ENCODE measurements at places on chromosomes 12 and 14.

GRCh38 chr12:91091916-91092715 is 19.2 kb downstream of the LUM start:
- DNase-seq: no peak

- no peak for DNase-seq
Observed at GRCh38 chr12:73274976-73275375, 1002.8 kb downstream of the TRHDE start.

- DNase-seq: no peak
Observed at GRCh38 chr14:104288272-104288671, 149.9 kb downstream of the KIF26A start.

DNA sequence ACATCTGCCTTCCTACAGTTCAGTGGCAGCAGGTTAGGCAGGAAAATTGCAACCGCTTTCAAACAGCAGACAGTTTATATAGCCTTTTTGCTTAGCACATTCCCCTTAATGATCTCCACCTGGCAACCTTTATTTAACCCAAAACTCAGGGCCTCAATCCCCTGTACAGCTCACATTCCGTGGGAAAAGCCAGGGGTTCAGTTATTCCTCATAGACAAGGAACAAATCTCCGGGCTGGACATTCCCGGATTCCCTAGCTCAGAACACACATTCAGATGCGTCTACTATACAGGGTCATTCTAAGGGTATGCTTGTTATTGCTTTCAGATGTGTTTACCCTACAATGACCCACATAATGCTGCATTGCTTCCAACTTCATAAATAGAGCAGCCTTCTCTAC is 73.8 kb upstream of the DCN start:
- DNase-seq: no peak

DNA sequence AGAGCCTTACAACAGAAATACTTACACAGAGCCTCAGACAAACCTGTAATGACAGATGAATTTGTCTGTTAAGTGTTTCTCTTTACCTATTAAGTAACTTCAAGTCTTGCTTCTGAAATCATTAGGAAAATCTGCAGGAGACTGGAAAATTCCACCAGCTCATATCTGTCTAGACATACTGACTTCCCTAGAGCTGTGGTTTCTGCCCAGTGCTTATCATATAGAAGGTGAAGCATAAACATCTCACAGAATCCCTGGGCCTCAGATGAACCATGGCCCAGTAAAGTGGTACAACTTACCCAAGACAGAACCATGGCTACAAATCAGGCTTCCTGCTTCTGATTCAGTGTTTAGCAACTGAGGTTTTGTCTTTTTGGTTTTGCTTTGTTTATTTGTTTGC is 91.6 kb downstream of the EGLN3 start:
- no peak for DNase-seq
